ENCODE measurements at places on chromosomes 11 and 22. TPM values are rescaled to one million over a fixed set of nuclear protein-coding genes. Genes with fewer than 3 reads are reported as not detected.
A peak's percentile ranks its signal among the peaks of the same experiment; 100 is the strongest.

DNA sequence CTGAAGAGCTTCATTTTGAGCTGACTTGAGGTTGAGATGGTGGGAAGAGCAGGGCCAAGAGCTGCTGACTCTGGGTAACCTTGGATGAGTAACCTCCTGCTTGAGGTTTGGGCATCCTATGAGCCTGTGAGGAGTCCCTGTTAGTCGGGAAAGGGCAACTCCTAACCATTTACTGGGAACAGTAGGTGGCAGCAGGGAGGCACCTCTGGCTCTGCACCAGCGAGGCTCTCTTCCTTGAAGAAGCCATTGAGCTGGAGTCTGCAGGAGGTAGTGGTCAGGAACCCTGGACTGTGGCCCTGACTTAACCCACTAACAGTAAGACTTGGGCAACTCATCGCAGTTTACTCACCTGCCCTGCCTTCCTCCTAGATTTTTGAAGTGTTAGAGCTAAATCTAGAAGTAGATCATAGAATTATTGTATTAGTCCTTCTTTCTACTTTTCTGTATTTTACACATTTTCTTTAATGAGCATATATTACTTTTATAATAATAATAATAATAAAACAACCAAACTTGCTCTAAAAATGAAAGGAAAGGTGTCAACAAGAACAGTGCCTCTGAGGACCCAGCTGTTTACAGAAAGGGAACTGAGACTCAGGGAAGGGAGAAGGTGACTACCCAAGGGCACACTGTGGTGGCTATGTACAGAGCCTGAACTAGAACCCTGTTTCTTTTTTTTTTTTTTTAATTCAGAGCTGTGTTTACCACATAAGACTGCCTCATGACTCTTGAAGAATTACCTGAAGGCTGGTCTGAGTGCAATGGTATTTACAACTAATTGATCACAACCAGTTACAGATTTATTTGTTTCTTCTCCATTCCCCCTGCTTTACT, 47.5 kb downstream of the MEI1 start:
- peak; percentile 87 for DNase-seq

DNA sequence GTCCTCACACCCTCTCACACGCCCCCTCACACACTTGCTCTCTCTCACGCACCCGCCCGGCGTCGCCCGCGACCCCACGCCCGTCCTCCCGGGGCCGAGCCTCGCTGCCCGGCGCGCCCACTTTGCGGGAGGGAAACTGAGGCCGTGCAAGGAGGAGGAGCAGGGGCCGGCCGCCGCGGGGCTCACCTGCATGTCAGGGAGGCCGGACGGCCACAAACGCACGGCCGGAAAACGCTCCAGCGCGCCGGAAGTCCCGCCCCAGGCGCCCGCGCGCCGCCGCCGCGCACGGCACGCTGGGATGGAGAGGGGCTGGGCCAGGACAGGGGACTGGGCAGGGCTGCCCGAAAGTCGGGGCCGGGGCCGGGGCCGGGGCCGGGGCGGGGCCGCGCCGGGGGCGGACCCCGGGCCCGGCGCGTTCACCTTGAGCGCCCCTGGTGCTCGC, at the start of gene CHID1:
TSS of gene CHID1 (minus strand) at position 222 of the 442 bp plus-strand sequence. CDS start 5,994 bp downstream, outside the sequence.
- DNase-seq, result peak; percentile 96

- DNase-seq, result no peak
Measured at GRCh38 chr22:33896154-33896553, 24.1 kb downstream of the LARGE1 start.

HBB gene
- total RNA-seq, result 3,910 TPM

DNA sequence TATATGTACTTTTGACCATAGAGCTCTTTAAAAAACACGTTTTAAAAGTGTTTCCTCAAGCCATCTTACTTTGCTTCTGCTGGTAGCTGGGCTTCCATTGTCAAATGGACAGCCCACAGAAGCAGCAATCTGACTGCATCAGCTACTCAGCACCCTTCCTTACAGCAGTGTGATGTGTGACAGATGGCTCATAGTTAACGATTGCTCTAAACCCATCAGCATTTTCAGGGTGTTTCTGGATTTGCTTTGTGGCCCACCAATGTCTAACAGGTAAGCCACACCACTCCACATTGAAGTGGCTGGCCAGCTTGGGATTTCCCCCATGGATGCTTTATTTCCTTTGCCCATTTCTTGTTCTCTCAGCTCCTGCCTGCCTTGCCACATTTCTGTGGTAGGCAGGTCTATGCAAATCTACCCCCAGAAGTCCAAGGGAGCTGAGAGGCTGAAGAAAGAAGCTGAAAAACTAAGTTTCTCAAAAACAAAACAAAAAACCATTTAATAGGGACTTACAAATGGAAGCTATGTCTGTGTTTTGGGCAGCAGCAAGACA, 7.3 kb upstream of the FAR1 start:
- no peak for DNase-seq

- DNase-seq, result no peak
Measured at GRCh38 chr11:44226945-44227344, 83.0 kb downstream of the ALX4 start.

DNA sequence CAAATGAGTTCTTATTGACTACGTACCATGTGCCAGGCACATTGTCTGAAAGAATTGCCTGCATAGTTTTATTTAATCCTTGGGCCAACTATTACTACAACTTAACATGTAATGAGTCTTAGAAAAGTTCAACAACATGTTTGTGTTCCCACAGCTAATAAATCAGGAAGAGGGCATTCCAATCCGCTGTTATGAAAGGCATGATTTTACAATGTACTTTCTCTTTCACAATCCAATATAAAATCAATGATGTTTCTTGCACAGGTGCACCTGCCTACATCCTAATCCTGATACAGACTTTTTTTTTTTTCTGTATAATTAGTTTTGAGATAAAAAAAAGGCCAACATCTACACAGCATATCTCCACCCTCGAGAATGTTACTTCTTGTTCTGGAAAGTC, 728.4 kb upstream of the CCDC90B start:
- DNase-seq, result no peak

DNA sequence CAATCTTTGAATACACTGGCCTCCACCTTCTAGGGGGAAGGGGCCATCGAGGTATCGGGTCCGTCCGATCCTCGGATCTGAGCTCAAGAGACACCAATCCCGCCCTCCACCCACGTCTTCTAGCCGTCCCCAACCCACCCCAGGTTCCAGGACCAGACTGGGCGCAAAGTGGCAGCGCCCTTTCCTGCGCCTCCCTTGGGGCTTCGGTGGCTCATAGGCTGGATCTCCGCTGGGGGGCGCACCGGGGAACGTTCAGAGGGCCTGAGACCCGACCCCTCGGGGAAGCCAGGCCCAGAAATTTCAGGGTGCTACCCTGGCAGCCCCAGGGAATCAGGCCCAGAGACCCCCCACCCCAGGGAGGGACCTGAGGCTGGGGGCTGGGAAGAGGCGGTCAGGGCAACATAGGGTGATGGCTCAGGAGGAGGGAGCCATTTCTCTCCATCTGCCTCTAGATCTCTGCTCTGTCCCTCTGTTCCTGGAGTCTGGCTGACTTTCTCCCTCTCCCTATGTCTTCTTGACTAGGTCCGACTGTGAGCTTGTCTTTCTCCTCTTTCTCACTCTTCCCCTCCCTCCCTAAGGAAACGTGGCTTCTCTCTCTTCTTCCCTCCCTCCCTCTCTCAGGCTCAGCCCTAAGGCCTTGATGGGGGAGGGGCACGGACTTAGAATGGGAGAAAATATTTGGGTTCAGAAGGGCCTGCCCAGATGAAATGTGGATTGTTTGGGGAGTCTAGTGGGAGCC, 1.1 kb downstream of the CREB3L1 start:
- peak; percentile 87 for DNase-seq

DNA sequence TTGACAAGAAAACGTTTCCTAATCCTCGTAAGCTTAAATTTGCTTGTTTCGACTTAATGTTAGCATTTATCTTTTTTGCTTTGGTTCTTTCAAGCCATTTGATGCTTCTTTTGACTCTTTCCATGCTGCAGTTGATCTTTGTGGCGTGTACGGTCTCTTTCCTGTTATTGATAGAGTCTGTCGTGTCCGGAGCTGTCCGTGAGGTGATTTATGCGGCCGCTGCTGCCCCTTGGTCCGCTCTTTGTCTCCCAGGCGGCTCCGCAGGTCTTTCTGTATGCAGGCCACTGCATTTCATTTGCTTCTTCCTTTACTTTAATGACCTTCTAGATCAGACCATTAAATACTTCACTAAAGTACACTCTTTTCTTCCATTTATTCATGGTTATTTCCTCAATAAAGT, 50.3 kb downstream of the TBC1D22A start:
- DNase-seq, result no peak

GRCh38 chr11:93169950-93170561, 27.7 kb downstream of the SLC36A4 start:
- DNase-seq, result no peak

DNA sequence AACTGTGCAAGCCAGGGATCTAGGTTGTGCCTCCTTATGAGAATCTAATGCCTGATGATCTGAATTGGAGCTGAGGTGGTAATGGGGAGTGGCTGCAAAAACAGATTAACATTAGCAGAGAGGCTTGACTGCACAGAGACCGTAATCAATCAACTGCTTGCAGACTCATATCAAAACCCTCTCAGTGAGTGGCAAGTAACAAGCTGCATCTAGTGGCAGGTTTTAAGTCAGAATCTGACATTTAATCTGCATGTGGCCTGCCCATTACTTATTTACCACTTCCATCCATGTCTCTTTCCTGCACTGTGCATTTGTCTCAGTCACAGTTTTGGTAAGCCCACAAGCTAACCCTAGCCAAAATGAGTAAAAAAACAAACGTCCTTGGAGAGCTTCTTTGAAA, 11.2 kb downstream of the C11orf58 start:
- DNase-seq, result no peak

DNA sequence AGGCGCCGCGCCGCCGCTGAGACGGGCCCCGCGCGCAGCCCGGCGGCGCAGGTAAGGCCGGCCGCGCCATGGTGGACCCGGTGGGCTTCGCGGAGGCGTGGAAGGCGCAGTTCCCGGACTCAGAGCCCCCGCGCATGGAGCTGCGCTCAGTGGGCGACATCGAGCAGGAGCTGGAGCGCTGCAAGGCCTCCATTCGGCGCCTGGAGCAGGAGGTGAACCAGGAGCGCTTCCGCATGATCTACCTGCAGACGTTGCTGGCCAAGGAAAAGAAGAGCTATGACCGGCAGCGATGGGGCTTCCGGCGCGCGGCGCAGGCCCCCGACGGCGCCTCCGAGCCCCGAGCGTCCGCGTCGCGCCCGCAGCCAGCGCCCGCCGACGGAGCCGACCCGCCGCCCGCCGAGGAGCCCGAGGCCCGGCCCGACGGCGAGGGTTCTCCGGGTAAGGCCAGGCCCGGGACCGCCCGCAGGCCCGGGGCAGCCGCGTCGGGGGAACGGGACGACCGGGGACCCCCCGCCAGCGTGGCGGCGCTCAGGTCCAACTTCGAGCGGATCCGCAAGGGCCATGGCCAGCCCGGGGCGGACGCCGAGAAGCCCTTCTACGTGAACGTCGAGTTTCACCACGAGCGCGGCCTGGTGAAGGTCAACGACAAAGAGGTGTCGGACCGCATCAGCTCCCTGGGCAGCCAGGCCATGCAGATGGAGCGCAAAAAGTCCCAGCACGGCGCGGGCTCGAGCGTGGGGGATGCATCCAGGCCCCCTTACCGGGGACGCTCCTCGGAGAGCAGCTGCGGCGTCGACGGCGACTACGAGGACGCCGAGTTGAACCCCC, 798 bp downstream of the BCR start:
- DNase-seq, result no peak

- DNase-seq, result no peak
Measured at GRCh38 chr11:67364169-67364568, 9.2 kb downstream of the CLCF1 start.

ZNRF3 gene
- 7.5 TPM for total RNA-seq

- no peak for DNase-seq
Measured at GRCh38 chr11:4086575-4087353, 7.8 kb upstream of the RRM1 start.

DNA sequence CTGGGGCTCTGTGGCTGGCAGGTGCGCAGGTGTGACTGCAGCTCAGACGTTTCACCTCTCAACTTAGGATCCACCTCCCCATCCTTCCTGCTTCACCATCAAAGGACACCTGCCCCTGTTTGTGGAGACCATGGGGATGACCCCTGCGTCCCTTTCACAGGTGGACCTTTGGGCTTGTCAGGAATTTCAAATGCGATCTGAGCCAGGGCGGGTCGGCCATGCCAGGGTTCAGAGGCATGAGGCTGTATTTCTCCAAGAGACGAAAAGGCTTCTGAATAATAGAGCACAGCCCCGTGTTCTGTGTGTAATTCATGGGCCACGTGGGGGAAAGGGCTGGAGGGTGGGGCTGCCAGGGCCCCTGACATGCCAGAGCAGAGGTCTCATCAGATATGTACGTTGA, 668.0 kb downstream of the BRD1 start:
- DNase-seq, result no peak

JHY gene
- 6.7 TPM for total RNA-seq

- DNase-seq, result no peak
Measured at GRCh38 chr11:19323502-19323901, 82.8 kb upstream of the E2F8 start.

GRCh38 chr11:19441752-19442553, 201.2 kb upstream of the E2F8 start:
- DNase-seq, result peak; percentile 89

DNA sequence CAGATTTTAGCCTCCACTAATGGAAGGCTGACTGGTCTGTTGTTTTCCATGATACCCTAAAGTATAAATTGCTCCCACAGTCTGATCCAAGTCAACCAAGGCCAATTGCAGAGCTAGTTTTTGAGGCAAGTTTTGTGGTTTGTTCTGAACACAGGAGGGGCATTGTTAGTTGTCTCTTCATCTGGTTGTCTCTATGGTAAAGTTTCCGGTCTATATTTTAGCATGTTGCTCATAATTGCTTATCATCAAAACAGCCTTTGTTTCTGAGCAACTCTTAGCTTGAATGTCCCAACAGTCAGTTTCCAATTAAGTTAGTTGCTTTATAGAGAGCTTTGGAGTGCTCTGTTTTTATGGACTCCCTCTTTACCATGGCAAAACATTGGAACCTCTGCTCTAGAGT, 217.6 kb upstream of the CARD18 start:
- DNase-seq, result no peak

- no peak for DNase-seq
Measured at GRCh38 chr11:114556135-114556534, 3.5 kb downstream of the NXPE1 start.

GRCh38 chr11:84250834-84251613, 964.9 kb upstream of the CCDC90B start:
- DNase-seq, result no peak

All from posterior vena cava (tissue), 2 donors.